ENCODE measurements at places on chromosomes 2 and 18.
A peak's percentile ranks its signal among the peaks of the same experiment; 100 is the strongest.

- peak; percentile 53 for DNase-seq
These were observed 760 bp upstream of the CNOT11 start for GRCh38 chr2:101251844-101252407.

DNA sequence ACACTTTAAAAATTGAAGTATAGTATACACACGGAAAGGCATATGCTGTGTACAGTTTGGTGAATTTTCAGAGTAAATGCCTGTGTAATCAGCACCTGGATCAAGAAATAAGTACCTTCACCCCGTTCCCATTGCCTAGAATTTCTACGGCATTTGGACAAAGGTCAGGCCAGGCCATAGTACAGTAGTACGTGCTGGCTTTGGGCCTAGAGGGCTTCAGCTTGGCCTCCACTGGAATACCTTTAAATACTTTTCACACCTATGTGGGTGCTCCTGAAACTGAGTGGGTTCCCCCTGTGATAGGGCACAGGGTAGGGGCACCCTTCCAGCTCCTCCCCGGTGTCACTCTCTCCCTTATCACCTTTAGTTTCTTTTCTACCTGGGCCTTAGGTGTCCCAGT lies 26.5 kb downstream of the TET3 start:
- no peak for DNase-seq

DNA sequence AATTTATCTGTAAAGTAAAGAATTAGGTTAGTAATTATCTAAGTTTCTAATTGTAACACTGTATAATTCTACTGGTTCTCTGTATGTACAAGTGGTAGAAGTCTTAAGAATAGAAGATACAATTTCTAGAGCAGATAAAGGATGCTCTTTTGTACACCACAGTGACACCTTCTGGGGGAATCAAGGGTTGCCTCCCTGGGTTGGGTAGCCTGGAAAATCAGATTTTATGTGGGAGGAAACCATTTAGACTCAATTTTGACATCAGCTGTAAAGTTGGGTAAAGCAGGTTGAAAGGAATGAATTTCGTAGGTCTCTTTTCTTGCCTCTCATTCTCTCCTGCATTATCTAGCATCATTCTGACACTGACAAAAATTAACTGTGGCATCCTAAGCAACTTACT lies 354.8 kb downstream of the DCC start:
- DNase-seq, result no peak

DNA sequence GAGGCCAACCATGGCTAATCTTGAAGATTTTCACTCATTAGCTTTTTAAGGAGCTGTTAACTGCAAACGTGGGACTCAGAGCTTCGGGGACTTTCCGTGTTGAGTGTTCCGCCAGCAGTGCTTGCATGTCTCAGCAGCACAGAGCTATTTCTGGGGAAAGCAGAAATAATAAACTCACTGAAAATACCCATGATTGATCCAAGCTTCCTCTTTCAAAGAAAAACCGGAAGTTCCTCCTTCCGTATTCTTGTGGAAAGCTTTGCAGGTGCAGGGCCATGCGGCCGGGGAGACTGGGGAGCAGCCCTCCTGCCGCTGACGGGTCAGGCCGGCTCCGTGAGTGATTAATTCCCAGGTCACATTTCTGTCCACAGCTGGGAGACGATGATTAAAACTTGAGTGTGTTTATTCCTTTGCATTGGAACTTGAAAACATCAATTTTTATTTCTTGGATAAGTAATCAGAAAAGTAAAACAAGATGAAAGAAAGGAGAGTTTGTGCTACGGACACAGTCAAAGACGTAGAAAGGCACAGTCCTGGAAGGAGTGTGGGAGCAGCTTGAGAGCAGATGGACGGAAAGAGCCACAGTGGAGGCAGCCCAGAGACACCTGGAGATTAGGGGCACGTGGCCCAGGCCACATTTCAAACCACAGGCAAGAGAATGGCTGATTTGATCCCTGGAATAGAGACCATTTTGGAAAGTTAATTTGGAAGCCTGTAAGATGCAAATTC lies 54.2 kb upstream of the CTDP1 start:
- no peak for DNase-seq

DNA sequence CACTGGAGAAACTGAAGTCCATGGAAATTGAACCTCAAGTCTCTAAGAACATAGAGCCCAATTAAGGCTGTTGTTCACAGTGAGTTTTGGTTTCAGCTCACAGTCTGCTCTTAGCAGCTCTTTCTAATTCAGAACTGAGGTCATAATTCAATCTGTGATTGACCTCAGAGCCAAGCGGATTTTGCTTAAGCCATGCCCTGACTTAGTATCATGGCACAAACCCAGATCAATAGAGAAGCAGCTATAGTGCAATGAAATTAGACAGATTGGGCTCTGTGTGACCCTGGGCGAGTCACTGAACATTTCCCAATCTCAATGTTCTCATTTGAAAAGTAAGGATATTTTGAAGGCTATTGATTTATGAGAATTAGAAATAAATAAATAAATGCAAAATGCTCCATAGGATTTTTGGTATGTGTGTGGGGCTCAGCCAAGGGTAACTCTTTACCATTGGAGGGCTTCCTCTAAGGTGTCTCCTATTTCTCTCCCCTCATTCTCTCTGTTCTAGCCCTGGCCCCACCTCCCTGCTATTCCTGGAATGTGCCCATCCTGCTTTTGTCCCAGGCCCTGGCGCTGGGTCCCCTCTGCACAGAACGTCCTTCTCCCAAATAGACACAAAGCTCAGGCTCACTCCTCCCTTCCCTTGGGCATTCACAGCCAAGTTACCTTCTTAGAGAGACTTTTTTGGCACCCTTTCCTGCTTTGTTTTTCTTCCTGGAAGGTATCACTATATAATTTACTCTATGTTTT lies 239.6 kb downstream of the LPIN1 start:
- DNase-seq, result no peak

GRCh38 chr18:78790960-78791359 lies 188.7 kb upstream of the SALL3 start:
- no peak for DNase-seq

GRCh38 chr18:79954791-79955190 lies 3.3 kb upstream of the SLC66A2 start:
- no peak for DNase-seq

DNA sequence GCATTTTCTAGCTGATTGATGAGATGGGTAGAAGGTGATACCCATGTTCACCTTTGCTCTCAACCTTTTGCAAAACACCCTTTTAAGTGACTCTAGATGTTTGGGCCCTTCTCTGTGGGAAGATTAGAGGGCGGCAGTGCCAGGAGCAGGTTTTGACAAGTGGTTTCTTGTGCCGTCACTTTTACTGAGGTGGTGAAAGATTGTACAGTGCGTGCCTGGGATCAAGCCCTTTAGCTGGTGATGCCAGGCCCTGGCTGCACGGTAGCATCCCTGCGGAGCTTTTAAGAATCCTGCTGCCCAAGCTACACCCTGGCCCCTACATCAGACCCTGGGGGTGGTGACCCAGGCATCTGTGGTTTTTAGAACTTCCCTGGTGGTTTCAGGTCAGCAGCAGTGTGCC lies 29.1 kb downstream of the MTCL1 start:
- no peak for DNase-seq

DNA sequence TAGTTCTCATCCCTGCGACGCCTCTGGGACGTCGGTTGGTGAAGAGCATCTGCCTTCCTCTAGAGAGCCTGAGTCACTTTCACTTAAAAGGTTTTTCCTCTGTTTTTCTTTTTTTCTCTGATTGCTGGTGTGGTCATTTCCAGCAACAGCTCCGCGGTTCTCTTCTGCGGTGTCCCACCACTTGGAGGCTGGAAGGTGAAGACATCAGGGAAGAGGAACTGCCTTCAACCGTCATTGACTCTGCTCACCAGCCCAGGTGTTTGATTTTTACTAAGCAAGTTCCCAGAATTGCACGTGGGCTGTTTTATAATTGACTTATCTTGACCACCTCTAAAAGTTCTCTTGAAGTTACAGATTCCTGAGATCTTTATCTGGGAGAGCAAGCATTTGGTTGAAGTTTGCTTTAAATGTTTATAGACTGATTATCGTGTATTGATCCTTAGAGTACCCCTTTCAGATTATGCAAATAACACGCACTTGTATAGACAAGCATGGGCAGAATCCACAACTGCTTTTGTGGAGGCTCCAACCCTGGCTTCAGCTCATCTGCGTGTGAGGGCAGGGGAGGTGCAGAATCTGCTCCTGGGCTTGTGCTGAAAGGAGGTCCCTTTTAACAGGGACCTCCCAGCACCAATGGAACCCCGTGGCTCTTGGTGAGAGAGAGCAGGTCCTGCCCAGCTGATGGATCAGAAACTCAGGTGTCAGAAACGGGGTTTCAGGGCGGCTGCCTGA lies 3.5 kb downstream of the CTDP1 start:
- DNase-seq, result no peak

GRCh38 chr2:32905270-32905669 lies 41.5 kb upstream of the LTBP1 start:
- DNase-seq, result no peak

DNA sequence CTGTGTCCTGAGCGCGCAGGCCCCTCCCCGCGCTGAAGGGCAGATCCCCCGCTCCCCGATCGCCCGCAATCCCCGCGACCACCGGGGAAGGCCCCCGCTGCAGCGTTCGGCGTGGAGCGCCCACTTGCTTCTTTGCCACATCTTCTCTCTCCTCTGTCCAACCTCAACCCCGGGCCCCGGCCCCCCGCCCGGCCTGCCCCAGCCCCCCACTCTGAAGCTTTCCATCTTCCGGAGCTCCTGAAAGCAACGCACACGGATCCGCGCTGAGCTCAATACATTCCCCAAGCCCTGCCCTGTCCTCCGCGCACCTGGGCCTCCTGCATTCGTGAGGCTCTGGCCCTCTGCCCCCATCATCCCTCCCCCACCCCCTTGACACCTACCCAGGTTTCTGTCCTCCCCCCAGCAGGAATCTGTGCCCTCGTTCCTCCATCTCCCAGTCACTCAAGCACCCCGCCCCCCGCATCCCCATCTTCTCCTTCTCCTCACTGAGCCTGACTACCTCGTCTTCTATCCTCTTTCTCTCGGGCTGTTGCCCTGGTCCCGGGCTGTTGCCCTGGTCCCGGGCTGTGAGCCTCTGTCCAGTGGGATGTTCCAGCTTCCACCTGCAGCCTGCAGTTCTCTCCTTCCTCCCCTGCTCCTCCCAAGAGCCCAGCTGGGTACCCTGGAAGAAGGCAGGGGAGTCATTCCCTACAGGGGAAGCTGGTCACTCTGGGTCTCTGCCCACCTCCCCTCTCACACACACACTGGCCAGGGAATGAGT lies 7.8 kb downstream of the SPEG start:
- no peak for DNase-seq

- no peak for DNase-seq
These were observed 26.3 kb upstream of the YWHAQ start for GRCh38 chr2:9657083-9657482.

DNA sequence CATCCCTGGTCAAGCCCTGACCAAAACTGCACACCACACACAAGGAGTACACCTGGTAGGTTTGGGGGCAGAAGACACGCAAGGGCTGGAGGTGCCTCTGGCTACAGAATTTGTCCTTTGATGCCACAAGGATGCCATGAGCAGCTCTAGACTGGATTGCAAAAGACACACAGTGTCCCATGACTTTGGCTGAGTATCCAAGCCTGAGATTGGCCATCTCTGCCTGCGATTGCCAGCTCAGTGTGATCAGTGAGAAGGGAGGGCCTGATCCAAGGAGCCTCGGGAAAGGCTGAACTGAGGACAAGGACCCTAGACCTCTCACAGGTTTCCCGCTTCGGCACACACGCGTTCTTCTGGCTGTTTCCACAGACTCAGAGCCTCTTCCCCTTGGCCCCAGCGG lies 60.0 kb upstream of the FOSL2 start:
- no peak for DNase-seq

- DNase-seq, result no peak
These were observed 178.2 kb downstream of the ANAPC1 start for GRCh38 chr2:111705711-111706336.

GRCh38 chr2:138602166-138602460 lies 100.5 kb downstream of the SPOPL start:
- no peak for DNase-seq

- no peak for DNase-seq
These were observed 39.0 kb upstream of the SNED1 start for GRCh38 chr2:240959214-240959940.

GRCh38 chr2:127014224-127014623 lies 92.7 kb downstream of the BIN1 start:
- DNase-seq, result no peak

DNA sequence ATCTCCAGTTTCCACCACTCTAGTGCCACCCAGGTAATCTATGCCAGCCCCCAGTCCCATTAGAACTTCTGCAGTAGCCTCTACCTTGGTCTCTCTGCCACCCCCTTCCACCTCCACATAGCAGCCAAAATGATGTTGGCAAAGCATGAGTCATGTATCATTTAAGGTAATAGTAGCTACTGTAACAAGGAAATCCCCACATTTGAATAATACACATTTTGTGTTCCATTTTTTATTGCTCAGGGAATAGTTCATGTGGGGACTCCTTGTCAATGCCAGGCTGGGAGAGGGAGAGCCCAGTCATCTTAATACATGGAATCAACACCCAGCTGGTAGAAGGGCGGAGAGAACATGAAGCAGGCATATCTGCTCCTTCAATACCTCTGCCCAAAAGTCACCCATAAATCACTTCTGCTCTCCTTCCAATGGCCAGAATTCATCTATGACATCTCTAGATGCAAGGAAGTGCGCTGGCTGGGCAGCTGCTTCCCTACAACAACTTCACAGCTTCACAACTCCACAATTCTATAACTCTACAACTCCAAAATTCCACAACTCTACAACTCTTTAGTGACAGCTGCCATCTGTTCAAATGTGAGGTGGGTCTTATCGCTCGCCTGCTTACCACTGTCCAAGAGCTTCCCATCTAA lies 70.6 kb upstream of the GLS start:
- DNase-seq, result no peak

GRCh38 chr18:67692811-67693210 lies 176.3 kb upstream of the DSEL start:
- DNase-seq, result no peak

GRCh38 chr2:137975280-137976271 lies 11.3 kb downstream of the HNMT start:
- DNase-seq, result no peak

DNA sequence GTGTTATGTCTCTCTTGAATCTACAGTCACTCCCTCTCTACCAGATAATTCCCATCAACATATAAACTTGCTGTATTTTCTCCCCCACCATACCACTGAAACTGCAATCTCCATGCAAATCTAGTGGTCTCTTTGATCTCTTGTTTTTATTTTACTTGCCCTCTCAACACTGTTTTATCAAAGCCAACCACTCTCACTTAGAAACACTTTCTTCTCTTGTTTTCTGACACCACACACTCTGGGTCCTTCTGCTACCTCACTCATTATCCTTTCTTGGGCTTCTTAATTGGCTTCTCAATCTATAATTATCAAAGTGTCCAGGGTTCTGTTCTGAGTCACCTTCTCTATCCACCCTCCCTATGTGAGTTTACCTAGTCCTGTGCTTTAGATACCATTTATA lies 2.0 kb upstream of the MCFD2 start:
- DNase-seq, result peak; percentile 48

DNA sequence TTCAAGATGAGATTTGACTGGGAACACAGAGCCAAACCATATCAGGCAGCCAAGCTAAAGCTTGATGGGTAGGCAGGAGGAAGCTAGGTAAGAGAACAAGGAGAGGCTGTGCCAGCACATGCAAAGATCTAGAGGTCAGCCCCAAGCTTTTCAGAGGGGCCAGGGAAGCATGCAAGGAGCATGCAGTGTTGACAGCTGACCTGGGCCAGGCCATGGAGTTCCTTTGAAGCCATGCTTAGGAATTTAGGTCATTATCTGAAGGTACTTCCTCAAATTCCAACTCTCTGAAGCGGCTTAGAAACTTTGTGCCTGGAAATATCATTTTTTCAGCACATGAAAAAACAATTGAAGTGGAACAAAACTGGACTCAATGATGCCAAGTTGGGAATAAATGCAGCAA lies 130.8 kb downstream of the SPAG16 start:
- DNase-seq, result no peak
